Naive thymus-derived CD8-positive, alpha-beta T cell (primary cell): ENCODE measurements at places on chromosomes 7 and 10. TPM values are rescaled to one million over a fixed set of nuclear protein-coding genes. Genes with fewer than 3 reads are reported as not detected.

The ABHD11 gene
- total RNA-seq: 24.9 TPM

The CELF2 gene
- total RNA-seq: 174 TPM

The ZNF800 gene
- total RNA-seq: 78.5 TPM

The HHEX gene
- total RNA-seq: 3.2 TPM

GRCh38 chr10:79310911-79311573 is 36.2 kb upstream of the PPIF start:
- no peak for DNase-seq

DNA sequence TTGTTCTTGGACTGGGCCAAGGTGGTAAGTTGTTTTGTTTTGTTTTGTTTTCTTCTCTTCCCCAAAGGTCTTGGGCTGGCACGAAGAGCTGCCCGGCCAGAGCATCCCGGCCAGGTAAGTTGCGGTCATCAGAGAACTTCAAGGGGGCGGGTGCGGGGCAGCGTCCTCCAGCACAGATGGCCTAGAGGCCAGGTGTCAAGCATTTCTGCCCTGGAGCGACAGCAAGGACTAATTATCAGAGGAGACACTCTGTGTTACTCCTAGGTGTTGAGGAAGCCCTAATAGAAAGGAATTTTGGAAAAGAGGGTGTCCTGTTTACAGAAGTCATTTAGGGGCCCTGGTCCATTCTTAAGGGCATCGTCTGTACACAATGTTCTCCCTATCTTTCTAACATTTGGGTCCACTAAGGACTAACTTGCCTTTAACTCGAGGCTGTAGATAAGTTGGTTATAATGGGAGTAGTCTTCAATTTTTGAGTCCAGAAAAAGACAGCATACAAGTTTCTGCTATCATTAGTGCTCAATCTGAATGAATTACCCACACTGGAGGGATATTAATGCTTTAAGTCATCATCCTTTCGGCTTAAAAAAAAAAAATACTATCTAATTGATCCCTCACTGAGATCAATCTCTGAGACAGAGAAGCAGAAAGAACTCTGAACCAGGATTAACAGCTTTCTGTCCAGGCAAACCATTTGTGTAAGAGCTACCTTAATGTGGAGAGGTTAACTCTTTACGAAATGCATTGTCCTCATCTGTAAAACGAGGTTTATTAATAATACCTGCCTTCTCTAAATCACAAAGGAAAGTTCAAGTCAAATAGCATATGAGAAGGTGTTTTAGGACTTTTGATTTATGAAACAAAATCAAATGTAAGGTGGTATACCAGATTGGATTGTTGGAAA is 1.5 kb downstream of the ITGB8 start:
- DNase-seq: no peak

DNA sequence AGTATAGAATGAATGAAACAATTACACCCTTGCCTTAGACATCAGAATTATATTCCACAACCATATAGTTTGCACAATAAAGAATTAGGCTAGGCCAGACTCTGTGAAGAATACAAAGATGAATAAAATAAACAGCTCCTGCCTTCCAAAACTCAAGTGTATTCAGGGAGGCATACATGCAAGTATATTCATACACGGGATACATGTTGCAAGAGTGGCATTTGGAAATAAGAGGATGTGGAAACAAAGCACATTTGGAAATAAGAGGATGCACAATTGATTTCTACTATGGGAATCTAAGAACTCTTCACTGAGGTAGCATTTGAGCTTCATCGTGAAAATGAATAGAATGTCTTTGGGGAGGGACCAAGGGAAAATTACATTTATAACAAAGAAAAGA is 27.0 kb upstream of the TMEM26 start:
- DNase-seq: no peak

DNA sequence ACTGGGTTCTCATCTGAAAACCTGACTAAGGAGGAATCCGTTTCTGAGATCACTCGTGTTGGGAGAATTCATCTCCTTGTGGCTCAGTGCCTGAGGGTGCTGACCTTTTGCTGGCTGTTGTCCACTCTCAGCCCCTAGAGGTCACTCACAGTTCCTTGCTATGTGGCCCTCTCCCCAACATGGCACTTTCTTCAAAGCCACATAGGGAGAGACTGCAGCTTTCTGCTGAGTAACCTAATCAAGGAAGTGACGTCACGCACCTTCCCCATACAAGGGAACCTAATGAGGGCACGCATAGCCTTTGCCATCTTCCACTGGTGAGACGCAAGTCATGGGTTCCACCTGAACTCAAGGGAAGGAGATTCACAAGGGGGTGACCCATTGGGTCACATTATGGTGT is 23.2 kb downstream of the STEAP1B start:
- DNase-seq: no peak

DNA sequence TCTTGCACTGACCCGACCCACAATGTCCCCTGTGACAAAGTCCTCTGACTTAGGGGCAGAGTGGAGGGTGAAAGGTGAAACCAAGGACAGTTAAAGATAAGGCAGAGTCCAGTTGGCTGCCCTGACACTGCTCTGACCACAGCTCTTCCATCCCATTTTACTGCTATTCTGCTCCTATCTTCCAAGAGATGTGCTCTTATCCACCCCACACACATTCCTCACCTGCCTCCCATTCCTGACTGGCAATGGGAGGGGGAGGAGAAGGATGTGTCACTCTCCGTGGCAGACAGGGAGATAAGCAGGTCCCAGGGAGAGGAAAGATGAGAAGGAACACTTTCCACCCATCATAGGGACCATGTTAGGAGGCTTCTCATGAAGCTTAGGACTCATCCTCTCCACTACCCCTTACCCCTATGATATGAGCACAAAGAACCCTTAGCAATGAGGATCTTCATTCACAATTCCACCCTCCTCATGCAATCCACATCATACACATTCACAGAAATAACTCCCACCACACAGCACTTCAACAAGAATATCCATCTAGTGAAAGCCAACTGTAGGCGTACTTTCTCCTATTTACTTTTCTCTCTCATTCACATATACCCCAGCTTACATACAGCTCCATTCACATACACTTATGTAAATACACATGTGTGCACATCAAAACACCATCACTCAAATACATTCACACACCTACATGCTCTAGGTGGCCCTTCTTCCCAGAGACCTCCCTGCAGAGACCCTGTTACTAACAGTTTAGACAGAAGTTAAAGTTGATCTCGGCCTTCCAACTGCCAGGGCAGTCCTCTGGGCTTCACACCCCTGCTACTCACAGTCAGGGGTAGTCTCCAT is 6.6 kb downstream of the SYNPO2L start:
- no peak for DNase-seq

DNA sequence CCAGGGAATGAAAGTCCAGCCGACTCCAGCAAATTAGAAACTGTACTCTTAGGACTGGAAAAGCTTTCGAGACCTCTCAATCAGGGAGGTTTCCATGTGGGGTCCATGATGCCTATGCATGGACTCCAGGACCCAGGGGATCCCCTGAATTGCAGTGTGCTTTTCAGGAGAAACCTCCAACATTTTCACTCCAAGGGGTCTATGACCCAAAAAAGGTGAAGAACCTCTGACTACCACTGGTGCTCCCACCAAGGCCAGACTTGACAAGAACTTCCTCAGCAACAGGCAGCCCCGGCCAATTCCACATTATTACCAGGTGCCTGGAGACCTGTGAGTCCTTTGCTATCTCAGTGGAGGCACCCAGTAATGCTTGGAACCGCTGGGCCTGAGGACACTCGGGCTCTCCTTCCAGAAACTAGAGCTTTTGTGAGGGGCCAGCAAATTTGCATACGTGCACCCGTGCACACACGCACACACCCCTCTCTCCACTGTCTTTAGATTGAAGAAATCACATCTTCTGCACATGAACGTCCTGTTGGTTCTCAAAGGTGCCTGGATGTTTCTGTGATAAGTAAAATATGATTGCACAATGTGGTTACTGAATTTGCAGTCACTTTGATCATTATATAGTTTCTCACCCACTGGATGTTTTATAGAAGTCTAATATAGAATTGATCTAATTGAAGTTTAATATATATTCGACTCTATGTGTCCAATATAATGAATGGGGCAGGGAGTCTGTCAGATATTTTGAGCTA is 54.7 kb downstream of the SYPL1 start:
- DNase-seq: no peak
